Activated CD4-positive, alpha-beta T cell treated with anti-CD3 and anti-CD28 coated beads, Interleukin-2, amount 50 U/mL, for 1 hour (primary cell): ENCODE measurements at places on chromosomes 4 and X.

DNA sequence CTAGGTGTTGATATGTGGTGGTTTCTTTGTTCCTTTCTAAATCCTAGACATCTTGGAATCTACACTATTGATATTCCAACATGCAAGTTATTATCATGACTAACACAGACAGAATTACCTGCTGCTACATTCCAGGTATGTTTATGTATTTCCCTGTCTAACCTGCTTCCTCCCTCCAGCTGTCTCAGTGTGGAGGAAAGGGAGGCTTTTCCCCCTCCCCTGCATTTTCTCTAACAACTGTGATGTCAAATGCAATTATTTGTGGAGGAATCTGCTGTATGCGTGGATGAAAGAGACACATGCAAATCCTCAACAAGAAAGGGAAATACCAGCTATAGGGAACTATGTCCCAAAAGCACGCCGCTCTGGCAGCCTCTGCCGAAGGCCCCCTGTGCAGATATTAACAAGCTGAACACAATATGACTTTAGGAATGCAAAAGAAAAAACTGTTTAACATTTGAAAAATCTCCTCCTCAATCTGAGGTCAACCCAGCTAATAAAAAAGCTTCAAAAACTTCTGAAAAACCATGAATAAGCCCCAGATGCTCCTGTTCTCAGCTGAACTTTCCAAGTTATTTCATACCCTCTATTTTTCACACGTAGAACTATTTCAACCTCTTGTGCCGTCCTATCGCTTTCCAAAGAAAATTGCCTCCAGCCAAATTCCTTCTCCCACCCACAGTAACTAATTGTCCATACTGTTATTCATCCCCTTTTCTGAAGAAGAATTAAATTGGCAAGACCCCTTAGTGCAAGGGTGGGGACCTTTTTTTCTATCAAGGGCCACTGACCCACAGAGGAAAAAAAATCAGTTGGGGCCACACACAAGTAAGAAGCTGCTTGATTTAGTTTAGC is 225.1 kb upstream of the GPC4 start:
- DNase-seq, result no peak

DNA sequence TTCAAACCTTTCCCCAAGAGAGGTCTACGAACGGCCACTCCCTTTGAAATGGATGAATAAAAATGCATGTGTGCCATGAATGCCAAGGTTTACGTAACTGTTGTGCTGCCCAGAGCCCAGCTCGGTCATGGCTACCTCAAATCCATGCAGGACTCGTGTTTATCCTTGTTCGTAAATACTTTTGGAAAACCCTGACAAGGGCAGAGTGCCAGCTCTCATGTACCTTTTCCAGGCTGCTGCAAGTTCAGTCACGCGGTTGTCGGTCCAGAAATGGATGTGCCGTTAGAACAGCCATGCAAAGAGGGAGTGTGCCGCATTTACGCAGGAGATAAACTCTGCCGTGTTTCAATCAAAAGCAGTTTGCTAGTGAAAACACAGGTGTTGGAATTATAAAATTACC is 123.4 kb downstream of the AMELX start:
- DNase-seq, result no peak

DNA sequence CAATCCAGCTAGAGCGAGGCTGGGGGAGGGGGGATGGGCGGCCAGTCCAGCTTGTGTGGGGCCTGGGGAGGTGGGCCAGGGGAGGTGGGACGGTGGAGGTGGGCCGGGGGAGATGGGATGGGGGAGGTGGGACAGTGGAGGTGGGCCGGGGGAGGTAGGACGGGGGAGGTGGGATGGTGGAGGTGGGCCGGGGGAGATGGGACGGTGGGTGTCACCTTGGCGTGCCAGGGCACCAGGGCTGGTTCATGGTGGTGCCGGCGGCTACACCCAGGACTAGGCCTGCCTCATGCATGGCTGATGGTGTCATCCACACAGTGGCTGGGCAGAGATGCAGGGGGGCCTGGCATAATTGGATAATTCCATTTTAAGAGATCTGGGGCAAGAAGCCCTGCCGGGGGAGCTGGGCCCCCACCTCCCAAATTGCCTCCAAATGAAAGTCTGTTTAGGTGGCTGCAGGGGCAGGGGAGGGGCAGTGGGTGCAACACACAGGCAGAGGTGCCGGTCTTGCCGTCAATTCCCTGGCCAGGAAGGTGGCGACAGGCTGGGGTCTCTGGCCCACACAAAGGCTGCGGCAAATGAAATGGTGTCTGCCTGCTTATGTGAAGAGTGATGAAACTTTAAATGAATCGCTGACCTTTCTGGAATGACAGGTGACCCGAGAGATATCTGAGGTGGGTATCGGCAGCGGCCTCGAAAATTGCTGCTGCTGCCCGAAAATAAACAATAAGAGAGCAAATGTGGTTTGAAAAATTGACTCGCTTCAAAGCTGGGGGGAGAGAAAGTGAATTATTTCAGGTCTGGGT is 82.1 kb downstream of the FAM53A start:
- no peak for DNase-seq

GRCh38 chr4:176758323-176758722 is 34.4 kb downstream of the VEGFC start:
- no peak for DNase-seq

GRCh38 chr4:182765987-182766856 is 151.0 kb downstream of the DCTD start:
- DNase-seq, result no peak

DNA sequence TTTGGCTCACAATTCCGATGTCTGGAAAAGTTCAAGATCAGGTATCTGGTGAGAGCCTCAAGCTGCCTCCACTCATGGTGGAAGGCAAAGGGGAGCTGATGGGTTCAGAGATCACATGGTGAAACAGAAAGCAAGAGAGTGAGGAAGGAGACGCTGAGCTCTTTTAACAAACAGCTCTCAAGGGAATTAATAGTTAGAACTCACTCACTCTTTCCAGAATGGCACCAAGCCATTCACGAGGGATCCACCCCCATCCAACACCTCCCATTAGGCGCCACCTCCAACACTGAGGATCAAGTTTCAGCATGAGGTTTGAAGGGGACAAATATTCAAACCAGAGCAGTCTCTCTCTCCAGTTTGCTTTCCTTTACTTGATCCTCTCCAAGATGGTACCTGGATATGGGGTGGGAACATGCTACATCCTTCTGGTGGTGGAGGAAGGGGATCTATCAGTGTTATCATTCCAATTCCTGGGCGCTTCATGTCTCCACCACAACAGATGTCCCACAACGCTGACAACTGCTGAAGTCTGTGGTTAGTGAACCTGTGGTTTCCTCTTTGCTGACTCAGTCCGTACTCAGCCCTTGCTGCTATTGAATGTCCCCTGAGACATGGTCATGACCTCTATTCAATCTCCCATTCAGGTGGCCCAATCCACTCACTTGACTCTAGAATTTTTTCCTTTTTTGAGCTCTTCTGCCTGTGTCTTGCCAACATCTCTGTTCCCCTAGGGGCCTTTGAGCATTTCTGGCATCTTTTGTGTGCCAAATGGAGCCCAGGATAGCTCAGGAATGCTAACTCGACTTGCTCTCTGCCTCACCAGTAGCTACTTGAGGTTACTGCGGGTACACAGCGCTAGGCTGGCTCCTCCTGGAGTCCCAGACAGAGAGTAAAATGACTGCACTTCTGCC is 395.2 kb downstream of the MID1IP1 start:
- peak; percentile 19 for DNase-seq
